ENCODE measurements at places on chromosomes 1 and 21.

GRCh38 chr1:218349348-218350034 is 4.4 kb downstream of the TGFB2 start:
- DNase-seq, result no peak

DNA sequence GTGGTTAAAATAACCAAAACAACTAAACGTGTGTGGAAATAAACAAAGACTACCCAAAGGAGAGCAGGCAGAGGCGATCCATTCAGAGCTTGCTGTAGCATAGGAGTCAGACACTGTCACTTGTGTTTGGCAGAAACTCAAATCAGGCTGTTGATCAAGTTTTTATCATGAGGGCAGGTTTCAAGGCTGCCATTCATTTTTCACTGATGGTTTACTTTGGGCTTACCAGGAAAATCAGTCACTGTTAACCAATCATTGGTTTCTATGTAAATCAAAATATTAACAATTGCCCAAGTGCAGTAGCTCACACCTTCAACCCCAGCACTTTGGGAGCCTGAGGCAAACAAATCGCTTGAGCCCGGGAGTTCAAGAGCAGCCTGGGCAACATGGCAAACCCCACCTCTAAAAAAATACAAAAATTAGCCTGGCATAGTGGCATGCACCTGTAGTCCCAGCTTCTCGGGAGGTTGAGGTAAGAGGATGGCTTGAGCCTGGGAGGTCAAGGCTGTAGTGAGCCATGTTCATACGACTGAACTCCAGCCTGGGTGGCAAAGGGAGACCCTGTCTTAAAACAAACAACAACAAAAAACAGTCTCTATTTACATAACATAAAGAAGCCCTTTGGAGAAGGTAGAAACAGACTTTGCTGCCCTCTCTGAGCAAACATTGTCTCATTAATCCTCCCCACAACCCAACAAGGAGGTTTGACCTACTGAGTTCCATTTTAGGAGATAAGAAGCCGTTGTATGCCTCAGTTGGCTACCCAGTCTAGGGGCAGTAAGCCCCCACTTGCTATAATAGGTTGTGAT is 21.1 kb upstream of the ETS2 start:
- DNase-seq, result no peak

- DNase-seq, result peak; percentile 57
Observed at GRCh38 chr1:160284220-160284781, 632 bp downstream of the PEX19 start.

DNA sequence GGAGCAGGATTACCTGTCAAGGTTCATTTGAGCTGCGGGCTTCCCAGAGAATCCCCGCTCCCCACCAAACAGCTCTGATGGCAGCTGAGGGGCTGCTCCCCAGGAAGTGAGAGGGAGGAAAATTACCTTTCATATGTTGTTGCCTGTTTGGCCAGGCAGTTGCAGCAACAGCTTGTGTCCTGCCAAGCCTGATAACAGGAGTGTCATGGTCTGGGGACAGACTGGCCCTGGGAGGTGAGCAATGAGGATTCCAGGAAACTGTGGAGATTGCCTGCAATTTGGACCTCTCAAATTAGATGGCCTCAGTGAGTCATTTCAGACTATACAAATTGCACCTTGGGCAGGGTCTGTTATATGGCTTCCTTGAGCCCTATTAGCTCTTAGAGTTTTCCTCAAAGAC is 189.3 kb downstream of the PTPRU start:
- no peak for DNase-seq

DNA sequence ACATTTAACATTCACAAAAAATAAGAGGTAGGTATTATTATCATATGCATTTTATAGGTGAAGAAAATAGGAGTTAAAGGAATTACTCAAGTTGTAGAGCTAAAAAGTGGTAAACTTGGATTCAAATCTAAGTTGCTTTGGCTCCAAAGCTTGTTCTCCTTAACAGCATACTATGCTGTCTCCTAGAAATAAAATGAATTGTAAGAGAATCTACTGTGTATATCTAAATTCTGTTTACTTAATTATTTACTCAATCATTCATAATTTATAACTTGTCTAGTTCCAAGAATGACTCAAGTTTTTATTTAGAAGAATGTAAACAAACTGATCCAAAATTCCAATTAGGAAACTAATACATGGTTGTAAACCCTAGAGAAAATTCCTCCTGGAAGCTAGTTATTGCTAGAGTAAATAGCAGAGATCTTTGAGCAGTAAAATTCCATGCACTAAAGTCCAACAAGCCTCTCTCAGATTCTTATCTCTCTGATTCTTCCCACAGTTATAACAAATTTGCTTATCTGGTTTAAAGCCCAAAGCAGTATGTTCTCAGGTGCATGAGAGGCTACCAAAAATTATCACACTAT is 132.5 kb upstream of the DPT start:
- peak; percentile 0 for DNase-seq
